ENCODE measurements at places on chromosomes 4 and X.

- no peak for DNase-seq
These were observed 76.4 kb downstream of the SNX25 start for GRCh38 chr4:185285632-185286393.

GRCh38 chr4:56739066-56739777 lies 58.1 kb upstream of the HOPX start:
- peak; percentile 41 for DNase-seq

DNA sequence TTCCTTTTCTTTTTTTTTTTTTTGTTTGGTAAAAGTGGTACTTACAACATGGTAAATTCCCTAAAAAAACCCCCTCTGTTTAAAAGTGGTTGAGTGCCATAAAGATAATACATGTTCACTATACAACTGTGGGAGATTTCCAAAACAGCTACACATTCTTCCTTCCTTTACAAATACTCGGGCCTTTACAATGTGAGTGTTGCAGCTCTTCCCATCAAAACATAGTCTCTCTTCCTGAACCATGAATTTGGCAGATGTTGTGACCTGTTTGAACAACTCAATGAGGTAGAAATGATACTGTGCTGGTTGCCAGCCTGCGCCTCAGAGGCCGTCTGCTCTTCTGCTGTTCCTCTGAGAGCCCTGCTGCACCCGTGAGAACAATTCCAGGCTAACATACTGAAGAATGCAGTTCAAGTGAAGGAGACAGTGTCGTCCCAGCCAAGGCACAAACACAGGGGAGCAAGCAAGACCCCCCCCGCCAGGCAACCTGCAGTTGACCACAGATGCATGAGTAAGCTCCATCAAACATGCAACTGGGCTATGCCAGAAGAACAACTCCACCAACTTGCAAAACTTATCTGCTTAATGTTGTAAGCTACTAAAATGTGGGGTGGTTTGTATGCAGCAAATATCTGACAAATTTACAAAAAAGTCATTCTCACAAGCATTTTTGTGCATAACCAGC lies 645.0 kb downstream of the PCDH7 start:
- peak; percentile 29 for DNase-seq

DNA sequence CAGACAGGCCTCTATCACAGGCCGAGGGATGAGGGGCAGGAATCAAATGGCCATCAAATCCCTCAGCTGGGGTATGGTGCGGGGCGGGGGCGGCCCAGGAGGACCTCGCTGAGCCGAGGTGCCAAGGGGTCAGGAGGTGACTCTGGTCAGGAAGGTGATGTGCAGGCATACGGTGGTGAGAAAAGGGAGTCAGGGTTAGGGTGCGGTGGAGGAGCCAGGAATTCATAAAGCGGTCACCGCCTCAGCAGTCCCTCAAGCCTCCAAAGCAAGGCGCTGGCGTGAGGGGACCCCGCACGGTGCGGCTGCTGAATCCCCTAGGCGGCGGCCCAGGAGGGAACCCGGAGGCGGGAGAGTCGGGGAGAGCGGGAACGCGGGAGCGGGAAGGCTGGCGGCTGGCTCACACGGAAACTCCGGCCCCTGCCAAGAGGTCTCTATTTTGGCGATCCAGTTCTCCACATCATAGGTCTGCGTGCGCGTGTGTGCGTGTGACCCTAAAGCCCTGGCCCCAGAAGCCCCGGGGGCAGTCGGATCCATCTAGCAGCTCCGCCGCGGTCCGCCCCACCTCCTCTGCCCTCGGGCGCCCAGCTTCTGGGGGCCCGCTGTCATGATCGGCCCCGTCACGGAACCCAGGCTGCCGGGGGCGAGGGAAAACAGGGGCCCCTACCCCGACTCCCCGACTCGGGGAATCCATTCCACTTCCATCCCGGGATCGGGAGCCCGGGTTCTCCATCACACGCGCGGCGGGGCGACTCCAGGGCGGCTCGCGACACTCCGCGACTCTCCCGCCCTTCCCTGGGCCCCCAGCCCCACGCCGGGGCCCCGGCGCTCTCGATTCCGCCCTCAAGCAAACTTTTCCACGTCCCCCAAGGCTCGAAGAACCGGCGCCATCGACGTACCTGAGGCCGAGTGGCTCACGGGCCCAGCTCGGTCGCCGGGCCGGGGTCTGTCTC lies 593 bp downstream of the ELF4 start:
- no peak for DNase-seq

GRCh38 chr4:168900080-168900479 lies 110.0 kb downstream of the CBR4 start:
- no peak for DNase-seq

- no peak for DNase-seq
These were observed 723 bp downstream of the NKX6-1 start for GRCh38 chr4:84498203-84498934.

DNA sequence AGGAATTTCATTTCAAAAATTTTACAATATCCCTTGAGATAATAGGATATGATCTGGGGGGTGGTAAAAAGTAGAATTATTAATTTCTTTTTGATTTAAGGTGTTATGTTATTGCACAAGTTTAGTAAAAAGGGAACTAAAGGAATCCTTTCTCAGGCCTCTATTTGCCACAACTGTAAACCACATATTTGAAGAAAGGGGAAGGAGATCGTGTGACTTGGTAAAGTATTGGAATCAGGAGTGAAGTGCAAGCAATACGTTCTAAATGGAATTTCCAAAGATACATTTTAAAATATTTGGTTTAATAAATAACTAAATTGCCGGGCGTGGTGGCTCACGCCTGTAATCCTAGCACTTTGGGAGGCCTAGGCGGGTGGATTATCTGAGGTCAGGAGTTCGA lies 35.3 kb upstream of the SCRG1 start:
- DNase-seq, result no peak

- peak; percentile 58 for DNase-seq
These were observed 53.8 kb upstream of the TBC1D14 start for GRCh38 chr4:6855692-6856297.

DNA sequence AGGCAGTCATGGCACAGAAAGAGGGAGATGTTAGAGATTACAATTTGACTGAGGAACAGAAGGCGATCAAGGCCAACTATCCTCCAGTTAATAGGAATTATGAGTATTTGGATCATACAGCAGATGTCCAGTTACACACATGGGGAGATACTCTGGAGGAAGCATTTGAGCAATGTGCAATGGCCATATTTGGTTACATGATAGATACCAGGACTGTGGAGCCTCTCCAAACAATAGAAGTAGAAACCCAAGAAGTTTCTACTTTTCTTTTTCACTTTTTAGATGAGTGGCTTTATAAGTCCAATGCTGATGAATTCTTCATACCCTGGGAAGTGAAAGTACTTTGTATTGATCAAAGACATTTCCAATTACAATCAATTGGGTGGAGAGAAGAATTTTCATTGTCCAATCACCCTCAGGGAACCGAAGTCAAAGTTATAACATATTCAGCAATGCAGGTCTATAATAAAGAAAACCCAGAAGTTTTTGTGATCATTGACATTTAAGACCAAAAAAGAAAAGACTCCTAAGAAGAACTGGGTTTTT lies 139.1 kb downstream of the MAB21L2 start:
- no peak for DNase-seq

GRCh38 chrX:118459494-118459893 lies 36.1 kb upstream of the DOCK11 start:
- peak; percentile 53 for DNase-seq

DNA sequence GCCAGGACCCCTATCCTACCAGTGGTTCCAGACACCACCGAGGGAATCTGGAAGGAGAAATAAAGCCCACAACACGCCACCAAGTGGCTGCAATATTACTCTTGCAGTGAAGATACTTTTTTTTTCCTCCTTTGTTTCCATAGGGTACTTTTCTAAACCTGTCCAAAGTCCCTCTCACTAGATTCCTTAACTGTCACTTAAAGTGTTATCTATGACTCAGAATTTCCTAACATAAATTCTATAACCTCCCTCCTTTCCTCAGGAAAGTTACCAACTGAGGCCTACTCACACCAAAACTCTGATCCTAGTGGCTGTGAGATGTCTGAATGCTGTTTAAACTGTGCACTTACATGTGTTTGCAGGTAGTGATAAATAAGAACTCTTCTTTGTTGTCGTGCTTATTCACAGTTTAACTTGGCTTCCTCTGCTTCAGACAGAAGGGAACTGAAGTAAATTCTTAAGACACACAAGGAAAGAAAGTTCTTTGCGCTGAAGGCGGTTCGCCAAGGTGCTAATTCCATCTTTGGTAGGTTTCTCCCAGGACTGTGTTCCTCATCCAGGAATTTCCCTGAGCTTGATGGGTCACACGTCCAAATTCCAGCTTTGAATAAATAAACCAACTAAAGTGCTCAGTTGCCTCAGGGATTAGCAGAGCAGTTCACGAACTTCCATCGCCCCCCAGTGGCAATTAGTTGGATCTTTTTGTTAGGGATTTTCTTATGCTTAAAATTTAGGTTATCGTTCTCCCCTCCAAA lies 10.7 kb upstream of the HCCS start:
- DNase-seq, result peak; percentile 73

- peak; percentile 42 for DNase-seq
These were observed 1658.0 kb downstream of the STIM2 start for GRCh38 chr4:28518561-28519165.

DNA sequence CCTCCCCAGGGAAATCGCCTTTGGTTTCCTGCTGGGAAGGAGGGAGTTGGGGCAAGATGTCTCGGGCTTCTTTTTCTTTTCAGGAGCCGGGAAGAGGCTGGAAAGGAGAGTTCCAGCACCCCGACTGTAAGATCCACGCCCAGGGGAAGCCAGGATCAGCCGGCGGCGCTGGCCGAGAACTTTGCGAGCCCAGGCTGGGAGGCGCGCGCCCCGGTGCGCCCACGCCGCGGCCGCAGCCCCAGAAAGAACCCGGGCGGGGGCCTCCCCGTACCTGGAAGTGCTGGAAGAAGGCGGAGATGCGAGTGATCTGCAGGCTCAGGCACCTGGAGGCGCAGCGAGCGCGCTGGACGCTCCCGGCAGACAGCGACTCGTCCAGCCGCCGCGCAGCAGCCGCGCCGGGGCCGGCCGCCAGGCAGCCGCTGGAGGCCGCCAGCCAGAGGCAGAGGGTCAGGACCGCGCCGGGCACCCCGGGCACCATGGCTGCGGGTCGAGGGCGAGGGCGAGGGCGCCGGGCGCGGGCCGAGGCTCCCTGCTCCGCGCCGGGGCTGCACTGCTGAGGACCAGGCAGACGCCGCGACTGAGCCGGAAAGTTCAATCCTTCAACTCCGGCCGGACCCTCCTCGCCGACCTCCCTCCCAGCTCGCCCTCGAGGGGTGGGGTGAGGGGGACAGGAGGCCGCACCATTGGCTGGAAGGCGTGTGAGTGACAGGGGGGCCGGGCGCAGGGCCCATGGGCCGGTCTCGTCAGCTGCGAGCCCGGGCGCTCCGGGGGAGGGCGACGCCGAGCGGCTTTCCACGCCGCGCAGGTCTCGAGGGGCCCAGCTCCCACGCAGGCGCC lies at the start of gene ANOS1:
Gene ANOS1, minus strand, starts transcription at position 579 of the 837 bp plus-strand sequence. Its CDS starts 101 bp downstream, at position 478.
- peak; percentile 29 for DNase-seq

- no peak for DNase-seq
These were observed 11.3 kb downstream of the BST1 start for GRCh38 chr4:15714141-15714540.

DNA sequence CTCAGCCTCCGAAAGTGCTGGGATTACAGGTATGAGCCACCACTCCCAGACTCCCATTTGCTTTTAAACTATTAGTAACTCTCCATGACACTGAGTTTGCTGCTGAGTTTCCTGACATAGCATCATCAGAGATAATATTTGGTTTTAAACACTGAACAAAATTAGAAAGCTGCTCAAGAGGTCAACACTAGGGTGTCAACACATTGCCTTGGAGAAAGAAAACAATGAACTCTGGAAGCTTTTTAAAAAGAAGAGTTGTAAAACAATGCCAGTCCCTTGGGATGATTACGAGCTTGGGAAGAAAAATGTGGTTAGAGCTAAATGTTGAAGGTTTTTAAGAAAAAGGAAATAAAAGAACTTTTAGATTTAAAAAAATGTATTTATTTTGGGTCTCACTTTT lies 264.8 kb downstream of the CAMK2D start:
- DNase-seq, result no peak

GRCh38 chr4:175308236-175308635 lies 390.1 kb downstream of the ADAM29 start:
- peak; percentile 81 for DNase-seq

DNA sequence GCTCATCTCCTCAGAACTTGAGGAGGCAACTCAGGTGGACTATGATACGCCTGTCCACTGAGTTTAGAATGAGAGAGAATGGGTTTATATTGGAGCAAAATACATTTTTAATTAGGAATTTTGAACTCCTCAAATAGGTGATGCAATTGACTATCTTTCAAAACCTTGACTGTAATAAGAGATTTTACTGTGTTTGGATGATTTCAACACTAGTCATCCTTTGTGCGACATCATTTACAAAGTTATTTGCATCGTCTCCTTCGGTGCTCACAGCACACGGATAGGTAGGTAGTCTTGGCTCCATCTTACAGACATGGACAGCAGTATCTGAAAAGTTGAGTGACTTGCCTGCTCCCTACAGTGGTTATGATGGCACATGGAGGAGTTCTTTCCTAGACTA lies 67.0 kb downstream of the AASDH start:
- DNase-seq, result peak; percentile 37

DNA sequence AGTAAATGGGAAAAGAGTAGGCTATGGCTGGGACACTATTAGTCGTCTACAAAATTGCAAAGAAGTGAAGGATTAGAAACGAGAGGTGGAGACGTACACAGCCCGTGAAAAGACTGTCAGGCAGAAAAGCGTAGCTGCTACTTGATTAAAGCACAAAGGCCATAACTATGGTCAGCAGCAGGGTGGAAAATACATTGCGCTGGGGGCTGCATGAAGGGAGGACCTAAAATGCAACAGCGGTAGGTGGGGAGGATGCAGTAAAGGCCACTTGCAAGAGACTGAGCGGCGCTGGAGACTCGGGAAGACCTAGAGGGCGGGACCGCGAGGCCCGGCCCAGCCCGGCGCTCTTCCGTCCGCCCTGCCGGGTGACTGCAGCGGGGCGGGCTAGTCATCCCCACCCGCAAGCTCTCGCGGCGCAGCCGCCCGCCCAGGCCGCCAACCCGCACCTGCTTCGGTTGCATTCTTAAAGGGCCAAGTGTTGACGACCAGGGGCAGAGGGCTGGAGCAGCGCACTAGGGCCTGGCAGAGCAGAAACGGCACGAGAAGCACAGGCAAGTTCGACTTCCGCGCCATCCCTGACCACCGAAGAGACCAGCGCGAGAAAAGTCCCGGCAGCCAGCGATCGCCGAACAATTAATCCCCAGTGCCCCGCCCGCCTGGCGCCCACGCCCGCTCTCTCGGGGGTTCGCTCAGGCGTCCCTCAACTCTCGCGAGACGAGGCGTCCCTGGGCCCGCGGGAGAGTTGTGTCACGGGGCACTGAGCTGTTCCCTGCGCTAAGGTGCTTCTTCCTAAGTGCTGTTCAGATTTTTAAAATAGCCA lies at the start of gene AGA:
Gene AGA, minus strand, starts transcription at position 635 of the 820 bp plus-strand sequence. Its CDS starts 62 bp downstream, at position 573.
- peak; percentile 96 for DNase-seq

All from fibroblast of skin of abdomen (primary cell).